ENCODE measurements at places on chromosomes 3 and 15.
A peak's percentile ranks its signal among the peaks of the same experiment; 100 is the strongest.

GRCh38 chr15:81279621-81280485 is 44.1 kb downstream of the STARD5 start:
- DNase-seq: no peak

DNA sequence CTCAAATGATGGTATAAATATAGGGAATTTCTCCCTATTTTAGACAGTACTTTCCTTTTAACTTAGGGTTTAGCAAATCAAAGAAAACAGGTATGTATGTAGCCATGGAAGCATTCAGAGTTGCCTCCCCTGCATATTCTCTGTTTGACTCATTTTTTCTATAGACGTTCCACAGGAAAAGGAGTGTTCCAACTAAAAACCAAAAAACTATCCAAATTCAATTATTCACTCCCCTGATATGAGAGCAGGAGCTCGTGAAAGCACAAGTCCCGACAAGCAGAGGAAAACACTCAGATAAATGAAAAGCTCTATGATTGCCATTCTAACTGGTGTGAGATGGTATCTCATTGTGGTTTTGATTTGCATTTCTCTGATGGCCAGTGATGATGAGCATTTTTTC is 119.5 kb downstream of the FRMD5 start:
- no peak for DNase-seq

GRCh38 chr3:133213937-133214336 is 175.7 kb downstream of the TMEM108 start:
- DNase-seq: no peak

- no peak for DNase-seq
Observed at GRCh38 chr3:58144478-58145325, 66.1 kb downstream of the DNASE1L3 start.

- DNase-seq: no peak
Observed at GRCh38 chr3:126446791-126447190, 28.9 kb downstream of the ZXDC start.

GRCh38 chr15:70096215-70097062 is 1.3 kb downstream of the TLE3 start:
- peak; percentile 30 for DNase-seq

GRCh38 chr3:126422571-126423091 is 27.9 kb downstream of the CFAP100 start:
- no peak for DNase-seq

- DNase-seq: no peak
Observed at GRCh38 chr3:71758091-71758490, 4.4 kb downstream of the GPR27 start.

GRCh38 chr3:14630404-14631100 is 21.0 kb upstream of the CCDC174 start:
- no peak for DNase-seq

- no peak for DNase-seq
Observed at GRCh38 chr3:126313580-126314304, 43.5 kb downstream of the KLF15 start.

- DNase-seq: no peak
Observed at GRCh38 chr3:195352895-195353488, 82.0 kb upstream of the XXYLT1 start.

- DNase-seq: no peak
Observed at GRCh38 chr3:50515565-50516439, 12.4 kb upstream of the CACNA2D2 start.

DNA sequence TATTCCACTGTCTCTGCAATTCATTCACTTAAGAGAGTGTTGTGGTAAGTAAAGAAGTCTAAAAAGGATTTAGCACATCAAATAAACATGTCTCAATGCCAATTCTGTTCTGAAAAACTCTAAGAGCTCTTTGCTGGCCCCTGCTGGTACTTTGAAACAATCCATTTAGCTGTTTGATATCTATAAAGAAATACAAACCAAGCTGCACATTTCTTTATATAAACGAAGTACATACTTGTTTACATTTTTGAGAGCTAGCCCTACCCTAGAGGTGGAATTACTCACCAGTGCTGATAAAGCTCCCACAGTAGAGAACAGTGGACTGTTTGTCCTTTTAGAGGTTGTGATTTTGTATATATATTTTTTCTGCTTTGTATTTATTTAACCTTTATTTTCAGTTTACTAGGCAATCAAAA is 75.5 kb downstream of the NEDD4 start:
- DNase-seq: no peak

- DNase-seq: no peak
Observed at GRCh38 chr3:196800742-196801434, 61.2 kb downstream of the PAK2 start.

- no peak for DNase-seq
Observed at GRCh38 chr15:59230531-59231055, 23.9 kb downstream of the LDHAL6B start.

DNA sequence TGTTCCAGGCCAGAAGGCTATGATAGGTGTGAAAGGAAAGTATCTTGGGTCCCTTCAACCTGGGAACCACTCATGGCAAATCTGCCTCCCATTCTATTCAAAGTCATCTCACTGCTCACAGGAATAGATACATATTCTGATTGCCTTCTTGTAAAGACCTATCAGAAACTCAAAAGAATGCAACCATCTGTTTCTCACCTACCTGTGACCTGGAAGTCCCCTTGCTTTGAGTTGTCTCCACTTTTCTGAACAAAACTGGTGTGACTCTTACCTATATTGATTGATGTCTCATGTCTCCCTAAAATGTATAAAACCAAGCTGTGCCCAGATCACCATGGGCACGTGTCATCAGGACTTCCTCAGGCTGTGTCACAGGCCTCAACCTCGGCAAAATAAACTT is 1149.3 kb downstream of the NSUN3 start:
- DNase-seq: no peak

GRCh38 chr3:159416856-159417255 is 571.8 kb upstream of the IL12A start:
- no peak for DNase-seq

DNA sequence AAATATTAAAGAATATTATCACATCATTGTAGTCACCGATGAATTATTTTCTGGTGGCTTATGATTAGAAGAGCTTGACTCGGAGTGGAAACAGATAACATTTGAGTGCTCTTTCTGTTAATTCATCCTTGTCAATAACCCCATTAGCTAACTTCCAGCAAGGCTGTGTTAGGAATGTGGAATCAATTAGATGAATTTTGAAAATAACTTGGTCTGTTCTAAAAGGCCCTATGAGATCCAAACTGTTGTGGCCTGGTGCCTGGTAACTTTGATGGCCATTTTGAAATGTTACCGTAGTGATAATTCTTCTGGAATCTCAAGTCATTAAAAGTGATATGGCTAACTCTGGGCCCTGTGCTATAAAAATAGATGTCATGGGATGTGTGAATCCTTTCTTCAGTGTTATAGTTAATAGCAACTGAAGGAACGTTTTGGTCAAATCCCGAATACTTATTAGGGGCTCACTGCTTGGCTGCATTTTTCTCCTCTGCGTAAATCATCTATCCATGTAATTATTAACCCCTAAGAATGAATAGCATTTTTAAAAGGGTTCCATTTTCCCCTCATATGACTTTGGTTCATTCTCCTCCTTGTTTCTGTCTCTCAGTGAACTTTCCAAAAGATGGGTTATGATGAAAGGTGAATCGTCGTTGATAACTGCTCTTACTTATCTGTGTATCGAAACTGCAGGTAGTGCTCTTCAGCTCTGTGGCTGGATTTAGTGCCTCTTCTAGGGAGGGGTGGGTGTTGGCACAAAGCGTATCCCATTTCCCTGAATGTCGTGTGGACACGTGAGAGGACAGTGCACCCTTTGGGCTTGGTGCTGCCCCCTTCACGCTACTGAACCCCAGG is 82.7 kb downstream of the IGF1R start:
- no peak for DNase-seq

DNA sequence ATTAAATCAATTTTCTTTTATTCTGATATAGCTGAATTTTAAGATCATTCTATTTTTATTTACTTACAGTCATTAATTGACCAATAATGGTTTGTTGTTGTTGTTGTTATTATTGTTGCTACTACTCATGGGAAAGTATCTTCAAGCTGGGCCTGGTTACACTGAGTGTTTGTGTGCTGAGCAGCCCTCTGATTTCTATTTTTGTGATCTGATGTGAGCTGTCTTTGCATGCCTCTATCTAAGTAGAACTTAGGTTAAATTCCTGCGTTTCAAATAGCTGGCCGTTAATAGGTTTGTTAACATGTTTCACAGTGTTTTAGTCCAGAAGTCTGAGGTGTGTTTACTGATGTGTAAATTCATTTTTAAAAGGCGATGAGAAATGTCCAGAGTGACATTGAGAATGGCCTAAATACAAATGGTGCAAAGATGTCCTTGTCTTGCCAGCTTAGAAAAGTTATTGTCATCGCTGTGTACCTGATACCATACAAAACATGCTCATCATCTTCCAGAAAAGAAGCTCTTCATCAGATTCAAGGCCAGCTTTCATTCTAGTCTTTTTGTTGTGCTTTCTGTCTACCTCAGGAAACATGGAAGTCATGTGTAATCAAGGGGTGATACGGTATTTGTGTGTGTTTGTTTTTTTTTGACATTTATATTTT is 15.8 kb downstream of the ARIH2 start:
- DNase-seq: no peak

DNA sequence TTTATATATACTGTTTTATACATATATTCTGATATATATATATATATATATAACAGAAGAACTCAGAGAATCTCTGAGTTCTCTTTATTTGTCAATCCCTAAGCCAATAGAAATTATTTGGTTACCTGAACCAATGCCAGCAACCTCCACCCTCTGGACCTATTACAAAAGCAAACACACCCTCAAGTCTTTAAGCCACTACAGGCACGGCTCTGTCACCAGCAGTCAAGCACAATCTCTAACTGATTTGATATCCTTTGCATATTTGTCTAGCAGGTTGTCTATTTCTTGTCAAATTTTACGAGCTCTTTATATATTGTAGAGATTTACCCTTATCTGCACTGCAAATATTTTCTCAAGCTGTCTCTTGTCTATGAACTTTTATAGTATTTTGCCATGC is 66.6 kb upstream of the TOPAZ1 start:
- DNase-seq: no peak

DNA sequence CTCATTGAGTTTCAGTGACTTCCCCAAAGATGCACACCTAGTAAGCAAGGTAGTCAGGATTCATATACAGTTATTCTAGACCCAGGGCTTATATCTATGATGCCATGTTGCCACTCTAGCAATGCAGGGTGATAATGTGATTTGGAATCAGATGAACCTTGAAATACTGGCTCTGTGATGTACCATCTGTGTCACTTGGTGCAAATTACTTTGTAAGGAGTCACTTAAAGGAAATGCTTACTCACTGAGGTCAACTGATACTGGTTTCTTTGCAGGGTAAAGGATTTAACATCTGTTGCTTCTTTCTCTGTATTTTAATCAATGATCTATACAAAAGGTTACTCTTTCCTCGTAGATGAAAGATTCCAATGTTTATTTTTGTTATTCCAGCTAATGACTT is 10.8 kb downstream of the ASB14 start:
- DNase-seq: no peak

DNA sequence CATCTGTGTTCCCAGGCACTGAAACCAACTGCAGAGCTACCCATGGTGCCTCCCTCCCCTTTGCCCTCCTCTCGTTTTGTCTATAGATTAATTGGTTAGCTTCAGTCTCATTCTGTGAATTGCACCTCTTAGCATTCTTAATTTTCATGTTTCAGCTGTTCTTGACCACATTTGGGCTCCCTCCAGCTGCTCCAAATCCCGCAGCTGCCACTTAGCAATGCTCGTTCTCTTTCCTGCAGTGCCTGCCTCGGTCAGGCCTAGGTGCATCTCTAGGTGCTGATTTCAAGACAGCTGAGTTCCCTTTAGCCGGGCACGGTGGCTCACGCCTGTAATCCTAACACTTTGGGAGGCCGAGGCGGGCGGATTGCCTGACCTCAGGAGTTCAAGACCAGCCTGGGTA is 47.0 kb upstream of the SMAD3 start:
- DNase-seq: no peak

- no peak for DNase-seq
Observed at GRCh38 chr3:89577637-89578530, 470.5 kb downstream of the EPHA3 start.

- DNase-seq: no peak
Observed at GRCh38 chr3:173913974-173914421, 516.5 kb downstream of the NLGN1 start.

GRCh38 chr3:44468572-44469520 is 8.6 kb downstream of the ZNF445 start:
- no peak for DNase-seq
